Astrocyte of the spinal cord (primary cell): ENCODE measurements at places on chromosomes 13 and 19.

DNA sequence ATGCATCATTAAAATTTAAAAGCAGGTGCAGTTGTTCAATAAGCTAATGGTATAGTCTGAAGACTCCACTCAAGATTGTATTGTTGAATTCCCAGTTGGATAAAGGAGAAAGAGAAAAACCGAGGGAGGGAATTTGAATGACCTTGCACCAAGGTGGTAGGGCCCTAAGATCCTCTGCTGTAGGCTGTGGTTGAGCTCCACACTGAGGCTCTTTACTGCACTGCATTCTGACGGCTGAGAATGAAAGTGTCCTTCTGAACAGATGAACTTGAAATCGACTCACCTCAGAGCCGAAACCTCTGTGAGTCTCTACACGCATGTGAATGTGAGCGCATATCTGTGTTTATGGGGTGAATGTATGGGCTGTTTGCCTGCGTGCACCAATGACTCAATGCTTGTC, 388.9 kb upstream of the DACH1 start:
- DNase-seq, result peak; percentile 60

DNA sequence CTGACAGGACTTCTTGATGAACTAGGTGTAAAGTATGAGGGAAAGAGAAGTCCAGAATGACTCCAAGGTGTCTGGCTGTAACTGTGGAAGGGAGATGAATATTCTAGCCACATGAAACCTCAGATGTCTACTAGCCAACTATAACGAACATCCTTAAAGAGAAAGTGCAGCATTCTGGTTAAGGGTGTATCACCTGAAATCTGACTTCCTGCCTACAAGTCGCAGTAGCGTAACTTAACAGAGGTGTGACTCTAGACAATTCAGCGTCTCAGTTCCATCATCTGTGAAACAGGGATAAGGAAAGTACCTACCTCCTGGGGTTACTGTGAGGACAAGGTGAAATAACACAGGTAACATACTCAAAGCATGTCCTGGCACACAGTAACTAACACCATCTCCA, 145.7 kb upstream of the FBXL3 start:
- no peak for DNase-seq

GRCh38 chr19:47723581-47723940, 10.3 kb downstream of the EHD2 start:
- DNase-seq, result peak; percentile 88

- no peak for DNase-seq
These were observed 694 bp upstream of the ZIC5 start for GRCh38 chr13:99972190-99972731.

DNA sequence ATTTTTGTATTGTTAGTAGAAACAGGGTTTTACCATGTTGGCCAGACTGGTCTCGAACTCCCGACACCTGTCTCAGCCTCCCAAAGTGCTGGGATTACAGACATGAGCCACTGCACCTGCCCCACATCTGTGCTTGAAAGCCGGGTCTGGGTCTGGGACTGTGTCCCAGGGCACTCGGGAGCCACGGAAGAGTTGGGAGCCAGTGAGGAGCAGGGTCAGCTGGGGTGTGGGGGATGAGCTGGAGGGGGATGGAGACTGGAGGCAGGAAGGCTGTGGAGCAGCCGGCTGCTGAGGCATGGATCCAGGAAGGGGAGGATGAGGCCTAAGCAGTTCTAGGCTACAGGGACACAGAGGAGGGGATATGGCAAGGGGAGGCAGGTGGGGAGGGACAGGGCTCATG, 10.7 kb upstream of the SPACA4 start:
- DNase-seq, result no peak

- no peak for DNase-seq
These were observed 33.4 kb downstream of the FAAP24 start for GRCh38 chr19:33005440-33005839.

- peak; percentile 90 for DNase-seq
These were observed 19.2 kb downstream of the NAXD start for GRCh38 chr13:110634558-110634957.

- no peak for DNase-seq
These were observed 418.7 kb upstream of the NBEA start for GRCh38 chr13:34523406-34523805.

- no peak for DNase-seq
These were observed 10.7 kb downstream of the UQCRFS1 start for GRCh38 chr19:29202281-29202680.

GRCh38 chr13:109999659-110000533, 213.5 kb upstream of the IRS2 start:
- no peak for DNase-seq

GRCh38 chr19:39516270-39516669, 1.3 kb downstream of the SELENOV start:
- DNase-seq, result no peak

DNA sequence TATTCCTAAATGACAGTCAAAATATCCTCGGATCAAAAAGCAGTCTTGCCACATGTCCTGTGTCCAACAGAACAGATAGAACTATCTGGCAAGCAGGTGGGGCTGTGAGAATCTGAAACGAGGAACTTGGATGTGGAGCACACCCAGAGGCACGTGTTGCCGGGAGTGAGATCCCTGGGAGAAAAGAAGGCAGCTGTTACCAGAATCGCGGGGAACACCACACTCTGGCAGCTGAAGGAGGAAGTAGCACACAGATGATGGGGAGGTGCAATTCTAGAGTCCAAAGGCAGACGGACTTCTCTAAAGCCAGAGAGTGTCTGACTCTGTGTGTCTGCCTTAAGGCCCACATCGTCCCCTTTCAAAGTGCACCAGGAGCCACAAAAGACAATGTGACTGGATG, 22.3 kb downstream of the SLC7A1 start:
- DNase-seq, result no peak

DNA sequence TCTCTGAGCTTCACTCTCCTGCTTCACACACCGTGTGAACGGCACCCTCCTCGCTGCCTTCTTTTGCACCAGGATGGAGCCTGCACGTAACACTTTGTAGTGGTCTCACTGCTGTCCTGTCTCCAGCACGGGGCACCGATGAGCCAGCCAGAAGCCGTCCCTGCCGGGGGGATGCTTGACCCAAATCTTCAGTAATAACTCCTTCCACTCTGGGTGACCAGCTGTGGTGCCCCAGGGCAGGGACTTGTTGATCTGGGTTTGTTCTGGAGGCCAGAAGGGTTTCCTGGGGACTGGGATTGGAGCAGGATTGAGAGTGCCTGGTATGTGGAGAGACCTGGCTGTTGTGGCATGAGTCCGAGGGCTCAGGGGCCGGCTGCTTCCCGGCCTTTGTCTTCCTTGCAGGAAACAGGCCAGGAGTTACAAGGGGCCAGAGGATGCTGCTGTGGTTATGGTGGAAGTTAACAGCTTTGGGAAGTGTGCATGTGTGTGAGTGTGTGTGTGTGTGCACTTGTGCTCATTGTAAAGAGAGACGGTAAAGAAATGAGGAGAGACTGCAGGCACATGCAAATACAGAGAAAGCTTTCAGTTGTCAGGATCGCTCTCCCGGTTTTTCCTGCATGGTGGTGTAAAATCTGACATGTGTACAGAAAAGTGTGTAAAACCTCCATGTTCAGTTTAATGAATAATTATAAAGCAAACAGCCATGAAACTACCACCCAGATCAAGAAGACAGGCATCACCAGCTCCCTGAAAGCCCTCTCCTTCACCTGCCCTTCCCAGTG, 18.9 kb downstream of the PAK4 start:
- DNase-seq, result peak; percentile 31

DNA sequence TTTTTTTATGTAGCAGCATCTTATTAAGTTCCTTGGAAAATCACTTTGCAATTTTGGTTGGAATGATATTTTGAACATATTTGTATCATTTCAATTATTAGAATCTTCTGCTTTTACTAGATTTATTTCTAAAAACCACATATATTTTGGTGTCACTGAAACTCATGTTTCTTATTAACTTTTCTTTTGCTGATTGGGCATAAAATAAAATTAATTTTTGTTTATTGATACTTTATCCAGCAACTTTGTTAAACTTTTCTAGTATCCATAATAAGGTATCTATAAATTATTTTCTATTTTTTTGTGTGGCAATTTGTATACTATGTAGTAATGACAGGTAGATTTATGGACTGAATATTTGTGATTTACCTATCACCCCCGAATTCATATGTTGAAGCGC, 556.4 kb upstream of the ATXN8OS start:
- no peak for DNase-seq

DNA sequence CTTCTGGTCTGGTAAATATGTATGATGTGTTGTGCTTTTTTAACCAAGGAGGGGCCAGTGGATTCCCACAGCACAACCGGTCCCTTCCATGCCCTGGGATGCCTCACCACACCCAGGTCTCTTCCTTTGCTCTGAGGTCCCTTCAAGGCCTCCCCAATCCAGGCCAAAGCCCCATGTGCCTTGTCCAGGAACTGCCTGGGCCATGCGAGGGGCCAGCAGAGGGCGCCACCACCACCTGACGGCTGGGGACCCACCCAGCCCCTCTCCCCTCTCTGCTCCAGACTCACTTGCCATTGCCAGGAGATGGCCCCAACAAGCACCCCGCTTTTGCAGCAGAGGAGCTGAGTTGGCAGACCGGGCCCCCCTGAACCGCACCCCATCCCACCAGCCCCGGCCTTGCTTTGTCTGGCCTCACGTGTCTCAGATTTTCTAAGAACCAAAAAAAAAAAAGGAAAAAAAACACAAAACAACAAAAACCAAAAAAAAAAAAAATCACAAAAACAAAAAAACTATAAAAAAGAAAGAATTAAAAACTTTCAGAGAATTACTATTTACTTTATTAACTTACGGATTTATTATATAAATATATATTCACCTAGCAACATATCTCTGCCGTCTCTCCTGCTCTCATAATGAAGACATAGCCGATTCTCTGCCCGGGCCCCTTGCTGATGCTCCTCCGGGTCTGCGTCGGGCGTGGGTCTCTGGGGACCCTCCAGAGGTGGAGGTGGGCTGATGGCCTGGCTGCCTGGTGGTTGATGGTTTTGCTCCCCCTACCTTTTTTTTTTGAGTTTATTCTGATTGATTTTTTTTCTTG, 14.4 kb downstream of the CAPN12 start:
- DNase-seq, result peak; percentile 51

- peak; percentile 32 for DNase-seq
These were observed 24.6 kb upstream of the SEMA6B start for GRCh38 chr19:4583961-4584669.

DNA sequence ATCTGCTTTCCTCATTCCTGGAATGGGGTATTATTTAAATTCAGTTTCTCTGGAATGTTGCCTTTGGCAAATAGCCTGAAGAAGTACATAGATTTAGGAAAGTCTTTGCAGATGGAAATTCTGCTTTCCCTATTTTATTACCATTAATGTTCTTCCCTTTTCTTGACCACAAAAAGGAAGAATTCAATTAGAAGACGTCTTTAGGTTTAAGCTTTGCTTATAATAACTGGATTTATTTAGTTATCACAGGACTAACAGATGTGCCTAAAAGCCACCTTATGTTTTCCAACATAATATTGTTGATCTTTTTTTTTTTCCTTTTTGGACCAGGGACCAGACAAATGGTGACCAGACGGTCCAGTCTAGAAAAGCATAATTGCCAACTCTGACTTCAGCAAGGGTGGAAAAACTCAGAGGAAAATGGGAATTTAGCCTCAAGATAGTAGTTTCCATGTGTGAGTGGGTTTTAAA, 210.1 kb upstream of the SPRY2 start:
- no peak for DNase-seq
